ENCODE measurements at places on chromosomes 5 and 9. TPM values are rescaled to one million over a fixed set of nuclear protein-coding genes. Genes with fewer than 3 reads are reported as not detected.
A peak's percentile ranks its signal among the peaks of the same experiment; 100 is the strongest.

DNA sequence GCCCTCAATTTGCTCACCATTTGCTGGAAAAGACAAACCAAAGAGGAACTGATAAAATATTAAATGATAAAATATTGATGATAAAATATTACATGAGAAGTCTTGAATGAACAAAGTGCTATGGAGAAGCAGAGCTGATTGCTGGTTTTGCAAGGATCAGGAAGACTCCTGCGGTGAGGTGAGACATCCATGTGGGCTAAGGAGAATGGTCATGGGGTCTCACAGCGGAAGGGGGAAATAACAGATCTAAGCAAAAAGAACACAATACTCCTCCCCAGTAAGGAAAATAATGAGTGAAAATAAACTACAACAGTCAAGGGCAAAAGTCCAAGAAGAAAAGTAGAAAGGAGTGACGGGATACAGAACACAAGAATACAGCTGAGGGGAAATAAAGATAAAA, 146.8 kb downstream of the LURAP1L start:
- H3K4me1 ChIP-seq, result no peaks in the 10 kb centered on the region
- no peaks in the 10 kb centered on the region for H3K27me3 ChIP-seq
- H3K27ac ChIP-seq, result no peak overlapping the region
- no peak for DNase-seq
- no peaks in the 10 kb centered on the region for H3K36me3 ChIP-seq

DNA sequence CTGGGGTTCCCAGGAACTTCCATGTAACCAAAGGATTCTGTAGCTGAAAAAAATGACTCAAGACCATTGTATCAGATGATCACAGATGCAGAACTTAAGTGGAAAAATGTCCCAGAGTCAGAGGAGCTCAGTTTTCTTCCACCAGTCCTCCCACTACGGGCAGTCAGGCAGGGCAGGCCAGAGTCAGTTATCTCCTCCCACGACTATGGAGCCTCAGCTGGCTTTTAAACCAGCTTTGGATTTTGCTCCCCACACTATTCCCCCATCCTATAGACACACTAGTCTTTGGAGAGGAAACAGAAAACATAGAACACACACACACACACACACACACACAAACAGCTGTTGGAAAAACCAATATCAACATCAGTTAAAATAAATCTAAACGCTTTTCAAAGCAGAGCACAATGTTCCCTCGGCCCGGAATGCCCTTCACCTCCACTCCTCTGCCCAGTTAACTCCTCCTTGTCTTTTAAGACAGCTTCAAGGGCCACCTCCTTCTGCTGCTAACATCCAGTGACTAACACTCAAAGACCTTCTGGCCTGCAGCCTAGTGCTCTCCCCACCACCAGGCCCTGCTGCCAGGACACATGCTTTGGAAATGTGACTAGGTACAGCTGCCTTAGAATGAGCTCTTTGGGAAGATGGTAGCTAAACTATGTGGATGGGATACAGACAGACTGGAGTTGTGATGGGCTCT, 56.8 kb downstream of the NIPAL4 start:
- H3K27me3 ChIP-seq, result no peaks in the 10 kb centered on the region
- peaks cover 41% of the 10 kb centered on the region for H3K4me1 ChIP-seq
- peak overlapping the region; percentile 66 for H3K27ac ChIP-seq

DNA sequence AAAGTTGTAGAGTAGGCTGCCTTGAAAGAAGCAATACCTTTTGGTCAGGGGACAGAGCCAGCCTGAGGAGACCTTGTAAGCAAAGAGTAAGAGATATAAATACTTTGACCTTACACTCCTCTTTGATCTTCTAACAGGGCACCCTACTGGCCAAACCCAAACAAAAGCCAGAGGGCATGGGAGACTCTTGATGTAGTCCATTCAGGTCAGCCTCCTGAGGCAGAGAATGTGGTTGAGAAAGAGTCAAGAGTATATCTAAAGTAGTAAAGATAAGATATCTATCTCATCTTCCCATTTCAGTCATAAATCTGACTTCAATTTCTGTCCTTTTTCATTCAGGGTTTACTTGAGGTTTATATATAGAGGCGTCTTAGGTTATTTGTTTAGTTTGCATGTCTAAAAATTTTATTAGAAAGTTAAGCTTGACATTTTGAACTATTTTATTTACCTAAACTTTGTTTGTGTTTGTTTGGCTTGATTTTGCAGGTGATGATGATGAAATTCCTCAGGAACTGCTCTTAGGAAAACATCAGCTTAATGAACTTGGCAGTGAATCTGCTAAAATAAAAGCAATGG, 125.7 kb downstream of the NIPBL start:
- H3K4me3 ChIP-seq, result no peak overlapping the region
- H3K27me3 ChIP-seq, result no peaks in the 10 kb centered on the region
- DNase-seq, result no peak
- H3K27ac ChIP-seq, result no peak overlapping the region
- H3K36me3 ChIP-seq, result peaks cover 40% of the 10 kb centered on the region

The TAF1L gene
- not detected for total RNA-seq

DNA sequence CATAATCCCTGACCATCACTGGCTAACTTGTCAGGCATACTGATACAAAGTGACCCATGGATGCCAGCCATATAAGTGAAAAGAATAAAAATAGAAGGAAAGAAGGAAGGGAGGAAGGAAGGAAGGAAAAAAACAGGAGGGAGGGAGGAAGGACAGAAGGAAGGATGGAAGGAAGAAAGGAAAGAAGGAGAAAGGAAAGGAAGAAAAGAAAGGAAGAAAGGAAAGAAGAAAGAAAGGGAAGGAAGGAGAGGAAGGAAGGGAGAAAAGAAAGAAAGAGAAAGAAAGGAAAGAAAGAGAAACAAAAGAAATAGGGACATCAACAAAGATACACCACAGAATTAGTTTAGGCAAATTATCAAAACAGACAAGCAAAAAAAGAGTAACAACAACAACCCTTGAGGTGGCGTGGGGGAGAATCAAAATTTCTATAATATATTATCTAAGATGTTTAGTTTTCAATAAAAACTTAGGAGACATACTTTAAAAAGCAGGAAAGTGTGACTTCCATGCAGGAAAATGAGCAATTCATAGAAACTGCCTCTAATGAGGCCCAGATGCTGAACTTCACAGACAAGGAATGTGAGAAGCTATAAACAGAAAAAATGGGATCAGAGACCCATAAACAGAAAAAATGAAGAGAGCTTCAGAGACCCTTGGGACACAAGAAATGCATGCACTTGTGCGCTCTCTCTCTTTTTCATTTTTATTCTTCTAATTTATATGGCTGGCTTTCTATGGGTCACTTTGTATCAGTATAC, 96.1 kb upstream of the NFIL3 start:
- no peak for DNase-seq
- H3K36me3 ChIP-seq, result no peaks in the 10 kb centered on the region
- H3K27me3 ChIP-seq, result no peaks in the 10 kb centered on the region
- H3K4me3 ChIP-seq, result no peak overlapping the region

GRCh38 chr9:71747576-71747975, 20.7 kb downstream of the CEMIP2 start:
- no peak overlapping the region for H3K27ac ChIP-seq
- no peaks in the 10 kb centered on the region for H3K27me3 ChIP-seq
- peaks cover 2% of the 10 kb centered on the region for H3K4me1 ChIP-seq
- H3K4me3 ChIP-seq, result no peak overlapping the region

DNA sequence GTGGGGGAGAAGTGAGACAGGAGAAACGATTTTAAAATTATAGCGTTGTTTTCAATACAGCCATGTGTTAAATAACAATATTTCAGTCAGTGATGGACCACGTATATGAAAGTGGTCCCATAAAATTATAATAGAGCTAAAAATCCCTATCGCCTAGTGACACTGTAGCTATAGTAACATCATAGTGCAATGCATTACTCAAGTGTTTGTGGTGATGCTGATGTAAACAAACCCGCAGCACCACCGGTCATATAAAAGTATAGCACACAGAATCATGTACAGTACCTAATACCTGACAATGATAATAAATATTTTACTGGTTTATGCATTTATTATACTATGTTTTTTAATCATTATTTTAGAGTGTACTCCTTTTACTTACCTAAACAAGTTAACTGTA, 407.4 kb upstream of the SEMA6A start:
- H3K36me3 ChIP-seq, result no peaks in the 10 kb centered on the region
- H3K27me3 ChIP-seq, result no peaks in the 10 kb centered on the region
- no peak for DNase-seq
- H3K27ac ChIP-seq, result no peak overlapping the region
- H3K4me3 ChIP-seq, result no peak overlapping the region

- peaks cover 72% of the 10 kb centered on the region for H3K4me1 ChIP-seq
- no peak overlapping the region for H3K4me3 ChIP-seq
- H3K36me3 ChIP-seq, result no peaks in the 10 kb centered on the region
- no peaks in the 10 kb centered on the region for H3K27me3 ChIP-seq
- peak overlapping the region; percentile 97 for H3K27ac ChIP-seq
Observed at GRCh38 chr9:131628459-131629225, 83.3 kb downstream of the PRRT1B start.

DNA sequence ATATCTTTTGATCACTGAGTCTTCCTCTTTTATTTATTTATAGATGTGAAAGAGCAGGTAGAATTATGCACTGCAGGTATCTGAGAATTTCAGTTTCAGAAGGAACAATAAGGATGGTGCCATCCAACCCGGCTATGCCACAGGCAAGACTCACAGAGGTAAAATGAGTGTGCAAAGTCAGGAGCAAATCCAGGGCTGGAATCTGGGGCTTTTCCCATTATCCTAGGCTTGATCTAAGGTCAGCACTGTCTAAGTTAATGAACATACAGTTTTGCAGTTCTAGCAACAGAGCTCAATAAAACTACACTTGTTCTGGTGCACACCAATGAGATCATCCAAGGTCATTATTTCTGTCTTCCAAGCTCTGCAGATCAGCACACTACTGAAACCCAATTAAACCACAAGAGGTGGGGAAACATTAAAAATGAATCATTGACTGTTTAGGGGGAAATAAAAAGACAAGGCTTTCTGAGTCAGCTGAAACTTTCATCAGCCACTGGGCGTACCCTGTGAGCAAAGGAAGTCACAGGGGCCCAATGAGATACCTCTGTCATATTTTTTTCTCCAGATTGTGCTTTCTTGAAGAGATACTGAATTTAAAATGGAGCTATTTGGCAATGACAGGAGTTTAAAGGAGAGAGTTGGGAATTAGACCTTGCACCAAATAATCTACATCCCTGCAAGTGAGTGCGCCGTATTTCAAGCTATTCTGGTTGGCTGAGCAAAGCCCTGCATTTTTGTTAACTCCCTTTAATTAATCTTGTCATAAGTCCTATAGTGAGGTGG, 662.2 kb upstream of the ZNF608 start:
- H3K4me1 ChIP-seq, result peaks cover 18% of the 10 kb centered on the region
- no peaks in the 10 kb centered on the region for H3K36me3 ChIP-seq
- DNase-seq, result no peak
- no peak overlapping the region for H3K27ac ChIP-seq
- H3K4me3 ChIP-seq, result no peak overlapping the region
- H3K27me3 ChIP-seq, result no peaks in the 10 kb centered on the region

DNA sequence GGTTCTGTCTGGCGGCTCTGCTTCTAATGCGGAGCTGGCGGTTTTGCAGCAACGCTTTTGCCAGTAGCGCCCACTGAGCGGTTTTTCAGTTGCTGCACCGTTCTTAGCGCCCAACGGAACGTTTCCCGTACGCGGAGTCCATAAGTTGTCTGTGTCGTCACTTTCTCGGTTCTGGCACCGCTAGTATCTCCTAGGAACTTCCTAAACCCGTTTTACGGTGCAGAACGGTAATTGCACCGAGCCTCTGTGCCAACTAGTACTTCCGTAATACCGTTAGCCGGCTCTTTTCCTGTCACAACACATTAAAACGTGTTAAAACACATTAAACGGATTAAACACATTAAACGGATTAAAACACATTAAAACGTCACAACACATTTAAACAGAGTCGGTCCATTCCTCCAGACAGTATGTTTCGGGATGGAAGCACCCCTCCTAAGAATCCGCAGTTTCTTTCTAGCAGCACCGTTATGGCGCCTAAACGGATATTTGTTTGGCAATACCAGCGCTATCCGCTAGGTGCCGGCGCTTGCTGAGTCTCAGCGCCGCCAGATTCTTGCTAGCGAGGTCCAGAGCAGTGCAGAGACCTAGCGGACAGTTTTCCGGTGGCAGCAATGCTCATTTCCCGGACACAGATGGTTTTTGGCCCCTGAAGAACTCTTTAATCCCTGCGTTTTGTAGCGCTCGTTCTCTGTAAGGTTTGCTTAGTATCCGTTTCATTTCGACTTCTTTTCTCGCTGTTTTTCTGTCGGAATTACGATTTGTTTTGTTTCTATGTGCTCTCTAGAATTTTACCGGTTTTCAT, 45.4 kb downstream of the ANXA2R start:
- peak; percentile 84 for DNase-seq
- H3K36me3 ChIP-seq, result no peaks in the 10 kb centered on the region
- H3K27ac ChIP-seq, result peak overlapping the region; percentile 39
- H3K27me3 ChIP-seq, result no peaks in the 10 kb centered on the region

DNA sequence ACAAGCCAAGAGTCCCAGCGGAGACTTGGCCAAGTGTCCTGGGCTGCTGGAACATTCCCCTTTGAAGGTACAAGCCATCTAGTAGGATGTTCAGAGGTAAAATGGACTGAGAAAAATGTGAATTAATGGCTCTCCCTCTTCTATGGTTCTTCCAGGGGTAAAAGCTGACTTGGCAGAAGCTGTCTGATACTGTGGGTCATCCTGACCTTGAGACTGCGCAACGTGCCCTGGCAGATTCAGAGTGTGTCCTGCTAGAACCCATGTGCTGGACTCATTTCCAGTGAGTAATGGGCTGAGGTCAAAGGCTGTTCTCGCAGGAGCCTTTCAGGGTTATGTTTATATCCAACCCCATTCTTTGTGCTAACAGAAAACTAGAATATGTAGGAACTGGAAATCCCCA, 423.0 kb upstream of the CD180 start:
- no peak overlapping the region for H3K27ac ChIP-seq
- no peaks in the 10 kb centered on the region for H3K4me1 ChIP-seq
- H3K27me3 ChIP-seq, result no peaks in the 10 kb centered on the region

- H3K36me3 ChIP-seq, result no peaks in the 10 kb centered on the region
- H3K4me1 ChIP-seq, result no peaks in the 10 kb centered on the region
- DNase-seq, result peak; percentile 9
- H3K27ac ChIP-seq, result peak overlapping the region; percentile 32
- peak overlapping the region; percentile 62 for H3K4me3 ChIP-seq
- no peaks in the 10 kb centered on the region for H3K27me3 ChIP-seq
Observed at GRCh38 chr5:65479527-65479926, 2.2 kb downstream of the ADAMTS6 start.

GRCh38 chr5:40653221-40654022, 26.3 kb upstream of the PTGER4 start:
- no peak overlapping the region for H3K27ac ChIP-seq
- no peaks in the 10 kb centered on the region for H3K36me3 ChIP-seq
- H3K27me3 ChIP-seq, result no peaks in the 10 kb centered on the region
- H3K4me1 ChIP-seq, result peaks cover 6% of the 10 kb centered on the region

The TNFSF8 gene
- total RNA-seq, result not detected

- no peak overlapping the region for H3K4me3 ChIP-seq
- no peak overlapping the region for H3K27ac ChIP-seq
- H3K36me3 ChIP-seq, result no peaks in the 10 kb centered on the region
Observed at GRCh38 chr5:125725691-125726090, 697.5 kb upstream of the GRAMD2B start.

- no peak overlapping the region for H3K4me3 ChIP-seq
- no peak for DNase-seq
- no peaks in the 10 kb centered on the region for H3K4me1 ChIP-seq
- no peaks in the 10 kb centered on the region for H3K27me3 ChIP-seq
- H3K27ac ChIP-seq, result no peak overlapping the region
Observed at GRCh38 chr5:4083591-4084337, 488.1 kb downstream of the IRX1 start.
